Esophagus squamous epithelium (tissue), 5 donors: ENCODE measurements at places on chromosomes 12 and 14.
A peak's percentile ranks its signal among the peaks of the same experiment; 100 is the strongest.

GRCh38 chr12:14691560-14691959, 4.8 kb downstream of the GUCY2C start:
- H3K27ac ChIP-seq = no peak overlapping the region
- peak; percentile 2 for DNase-seq
- no peaks in the 10 kb centered on the region for H3K4me1 ChIP-seq
- no peaks in the 10 kb centered on the region for H3K36me3 ChIP-seq
- no peak overlapping the region for H3K4me3 ChIP-seq

DNA sequence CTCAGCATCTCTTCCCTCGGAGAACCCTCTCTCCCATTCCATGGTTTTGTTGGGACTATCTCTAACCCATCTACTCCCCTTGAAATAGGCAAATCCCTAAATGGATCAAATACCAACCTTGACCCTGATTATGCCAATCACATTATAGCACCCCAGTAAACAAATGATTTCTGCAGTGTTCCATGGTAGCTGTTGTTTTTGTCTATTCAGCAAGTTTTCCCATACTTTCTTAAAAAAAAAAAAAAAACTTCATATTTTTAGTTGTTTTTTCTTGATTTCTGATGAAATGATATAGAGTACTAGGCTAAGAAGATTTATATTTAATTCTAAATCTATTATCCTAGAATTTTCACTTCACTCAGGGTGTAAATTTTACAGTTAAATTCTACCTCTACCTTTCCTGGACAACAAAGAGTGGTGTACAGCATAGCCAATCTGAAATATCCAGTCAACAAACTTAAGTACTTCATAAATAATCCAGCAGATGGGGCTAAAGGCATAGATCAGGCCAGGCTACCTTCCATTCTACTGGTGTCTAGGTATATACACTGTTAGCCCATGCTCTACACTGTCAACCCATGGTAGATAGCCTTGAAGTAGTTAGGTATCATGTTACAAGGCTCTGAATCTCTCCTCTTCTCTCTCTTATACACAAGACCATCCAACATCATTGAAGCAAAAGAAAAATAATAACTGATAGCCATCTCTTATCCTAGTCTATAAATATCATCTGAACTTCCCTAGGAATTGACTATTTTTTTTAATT, 82.2 kb downstream of the PLEKHG7 start:
- H3K4me1 ChIP-seq = peaks cover 7% of the 10 kb centered on the region
- no peaks in the 10 kb centered on the region for H3K27me3 ChIP-seq
- H3K36me3 ChIP-seq = no peaks in the 10 kb centered on the region
- H3K4me3 ChIP-seq = no peak overlapping the region
- DNase-seq = no peak

DNA sequence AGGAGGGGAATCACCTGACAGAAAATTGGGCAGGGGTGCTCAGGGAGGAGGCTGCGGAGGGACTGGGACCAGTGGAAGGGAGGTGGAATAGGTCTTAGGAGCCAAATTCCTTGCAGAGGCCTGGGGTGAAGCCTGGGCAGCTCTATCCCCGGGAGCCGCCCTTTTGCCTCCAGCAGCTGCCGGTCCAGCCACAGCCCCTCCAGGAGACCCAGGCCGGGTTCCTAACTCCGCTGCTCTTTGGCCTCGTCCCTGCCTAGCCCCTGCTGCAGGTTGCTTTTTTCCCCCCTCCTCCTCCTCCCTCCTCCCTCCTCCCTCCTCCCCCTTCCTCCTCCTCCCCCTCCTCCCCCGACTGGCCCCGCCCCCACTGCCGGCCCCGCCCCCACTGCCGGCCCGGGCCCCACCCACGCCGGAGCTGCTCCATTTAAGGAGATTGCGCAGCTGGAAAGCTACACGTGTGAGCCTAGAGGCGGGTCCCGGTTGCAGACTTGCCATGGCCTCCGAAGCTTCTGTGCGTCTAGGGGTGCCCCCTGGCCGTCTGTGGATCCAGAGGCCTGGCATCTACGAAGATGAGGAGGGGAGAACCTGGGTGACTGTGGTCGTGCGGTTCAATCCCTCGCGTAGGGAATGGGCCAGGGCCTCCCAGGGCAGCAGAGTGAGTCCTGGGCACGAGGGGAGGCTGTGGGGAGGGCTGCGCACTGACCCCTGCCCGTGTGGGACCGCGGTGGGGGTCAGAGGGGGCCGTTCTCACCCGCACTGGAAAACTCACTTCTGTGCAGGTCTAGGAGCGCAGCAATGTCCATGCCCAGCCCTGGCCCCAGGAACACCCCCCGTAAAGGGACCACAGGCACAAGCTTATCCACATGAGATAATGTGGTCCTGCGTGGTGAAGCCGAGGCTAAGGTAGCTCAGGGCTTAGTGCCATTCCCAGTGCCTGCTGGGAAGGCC, at the start of gene TCL1B:
TSS of gene TCL1B (plus strand) at position 449 of the 945 bp plus-strand sequence. CDS start at position 491, 42 bp downstream.
- H3K27me3 ChIP-seq = no peaks in the 10 kb centered on the region
- no peak within 1 kb of the TSS for H3K4me3 ChIP-seq
- no peaks in the 10 kb centered on the region for H3K36me3 ChIP-seq

- no peak for DNase-seq
- H3K4me1 ChIP-seq = no peaks in the 10 kb centered on the region
- H3K27me3 ChIP-seq = no peaks in the 10 kb centered on the region
- peak overlapping the region; percentile 79 for H3K27ac ChIP-seq
Observed at GRCh38 chr12:89390802-89391673, 38.7 kb upstream of the DUSP6 start.

DNA sequence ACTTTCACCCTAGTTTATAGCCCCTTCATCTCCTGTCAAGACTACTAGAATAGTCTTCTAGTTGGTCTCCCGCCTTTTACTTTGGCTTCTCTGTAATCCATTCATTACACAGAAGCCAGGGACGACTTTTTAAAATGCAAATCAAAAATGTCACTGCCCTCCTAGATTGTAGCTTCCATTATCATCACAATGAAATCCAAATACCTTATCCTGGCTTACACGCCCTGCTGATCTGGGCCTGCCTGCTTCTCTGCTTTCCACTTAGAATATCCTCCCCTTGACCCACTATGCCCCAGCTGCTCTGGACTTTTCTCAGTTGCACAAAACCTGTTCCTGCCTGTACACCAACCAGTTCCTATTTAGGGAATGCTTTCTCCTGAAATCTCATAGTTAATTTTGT, 4.5 kb upstream of the EEA1 start:
- peaks cover 14% of the 10 kb centered on the region for H3K4me1 ChIP-seq
- no peak overlapping the region for H3K27ac ChIP-seq
- H3K27me3 ChIP-seq = no peaks in the 10 kb centered on the region
- DNase-seq = no peak
- H3K4me3 ChIP-seq = no peak overlapping the region

GRCh38 chr12:118361092-118361404, 11.7 kb downstream of the TAOK3 start:
- H3K27me3 ChIP-seq = no peaks in the 10 kb centered on the region
- DNase-seq = no peak
- H3K4me1 ChIP-seq = peaks cover 6% of the 10 kb centered on the region
- H3K36me3 ChIP-seq = no peaks in the 10 kb centered on the region
- H3K27ac ChIP-seq = no peak overlapping the region

GRCh38 chr12:57232156-57232756, 2.7 kb downstream of the SHMT2 start:
- H3K4me3 ChIP-seq = no peak overlapping the region
- no peaks in the 10 kb centered on the region for H3K27me3 ChIP-seq
- H3K4me1 ChIP-seq = peaks cover 44% of the 10 kb centered on the region
- no peak for DNase-seq
- H3K36me3 ChIP-seq = peaks cover 31% of the 10 kb centered on the region

GRCh38 chr12:53860426-53861345, 77.9 kb upstream of the HOXC13 start:
- H3K27ac ChIP-seq = no peak overlapping the region
- no peaks in the 10 kb centered on the region for H3K4me1 ChIP-seq
- no peak for DNase-seq

- H3K4me1 ChIP-seq = no peaks in the 10 kb centered on the region
- H3K36me3 ChIP-seq = no peaks in the 10 kb centered on the region
- no peak overlapping the region for H3K27ac ChIP-seq
- H3K27me3 ChIP-seq = no peaks in the 10 kb centered on the region
- no peak overlapping the region for H3K4me3 ChIP-seq
- no peak for DNase-seq
Observed at GRCh38 chr14:32167907-32168306, 33.9 kb upstream of the RNU6-7 start.

- H3K27me3 ChIP-seq = no peaks in the 10 kb centered on the region
- DNase-seq = no peak
- H3K4me1 ChIP-seq = peaks cover 12% of the 10 kb centered on the region
Observed at GRCh38 chr12:14614704-14615121, 47.0 kb upstream of the PLBD1 start.

GRCh38 chr14:28001002-28001401, 765.6 kb upstream of the FOXG1 start:
- H3K36me3 ChIP-seq = no peaks in the 10 kb centered on the region
- no peak overlapping the region for H3K4me3 ChIP-seq
- no peak overlapping the region for H3K27ac ChIP-seq
- no peak for DNase-seq
